ENCODE measurements at places on chromosomes 1 and 21.

DNA sequence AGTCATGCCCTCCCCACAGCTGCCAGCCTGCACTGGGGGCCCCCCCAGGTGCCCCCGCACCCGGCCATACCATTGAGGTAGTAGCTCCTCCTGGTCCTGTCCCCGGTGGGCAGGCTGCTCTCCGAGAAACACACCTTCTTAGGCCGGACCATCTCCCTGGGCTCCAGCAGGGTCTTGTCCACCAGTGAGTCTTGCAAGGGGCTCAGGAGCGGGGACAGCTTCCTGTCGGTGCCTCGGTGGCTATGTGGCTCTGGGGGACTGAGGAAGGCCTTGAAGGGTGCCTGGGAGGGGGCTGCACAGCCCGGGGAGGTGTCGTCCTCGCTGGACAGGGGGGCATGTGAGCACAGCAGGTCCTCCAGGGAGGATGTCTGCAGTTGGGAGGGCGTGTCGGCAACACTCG, 12.9 kb upstream of the FTCD start:
- DNase-seq: peak; percentile 7

DNA sequence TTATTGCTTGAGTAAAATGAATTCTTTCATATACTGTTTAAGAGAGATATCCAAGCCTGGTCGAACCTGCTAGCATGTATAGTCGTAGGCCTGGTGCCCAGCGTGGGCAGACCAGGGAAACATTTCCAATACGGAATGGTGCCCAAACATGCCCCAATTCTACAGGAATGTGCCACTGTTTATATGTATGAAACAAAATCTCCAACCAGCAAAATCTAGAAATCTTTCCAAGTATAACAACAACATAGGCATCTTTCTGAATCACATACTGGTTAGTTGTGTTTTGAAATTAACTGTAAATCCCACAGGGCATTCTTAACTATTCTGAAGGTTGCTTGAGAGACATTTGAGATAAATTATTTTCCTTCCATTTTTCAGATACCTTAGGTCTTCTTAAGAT, 17.0 kb upstream of the ABCD3 start:
- no peak for DNase-seq

DNA sequence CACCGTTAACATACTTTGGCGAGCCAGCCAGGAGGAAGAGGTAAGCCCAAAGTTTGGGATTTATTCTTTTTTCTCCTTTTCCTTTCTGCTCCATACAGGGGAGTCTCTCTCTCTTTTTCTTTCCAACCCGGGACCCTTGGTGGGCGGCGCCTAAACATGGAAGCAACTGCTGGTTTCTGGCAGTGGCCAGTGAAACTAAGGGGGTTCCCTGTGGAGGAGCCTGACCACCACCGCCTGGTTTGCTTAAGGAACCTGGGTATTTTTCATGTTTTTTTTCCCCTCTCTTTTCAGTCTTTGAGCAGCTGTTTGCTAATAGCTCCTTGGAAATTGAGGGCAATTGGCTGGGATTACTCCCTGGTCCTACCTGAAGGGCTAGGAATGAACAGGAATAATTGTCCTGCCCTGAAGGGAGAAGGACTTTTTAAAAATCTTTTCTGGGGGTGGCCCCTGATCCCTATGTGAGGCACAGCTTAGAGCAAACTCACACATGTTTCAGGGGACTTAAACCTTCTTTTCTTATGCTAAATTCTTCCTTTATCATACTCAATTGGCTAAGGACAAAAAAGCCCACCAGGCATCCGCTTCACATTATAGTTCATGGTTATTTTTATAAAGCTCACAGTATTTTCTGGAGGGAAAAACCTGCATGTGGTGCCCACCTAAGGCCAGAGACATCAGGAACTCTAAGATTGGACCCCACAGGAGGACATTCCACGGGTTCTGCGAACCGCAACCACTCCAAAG, 61.3 kb upstream of the PLD5 start:
- no peak for DNase-seq

DNA sequence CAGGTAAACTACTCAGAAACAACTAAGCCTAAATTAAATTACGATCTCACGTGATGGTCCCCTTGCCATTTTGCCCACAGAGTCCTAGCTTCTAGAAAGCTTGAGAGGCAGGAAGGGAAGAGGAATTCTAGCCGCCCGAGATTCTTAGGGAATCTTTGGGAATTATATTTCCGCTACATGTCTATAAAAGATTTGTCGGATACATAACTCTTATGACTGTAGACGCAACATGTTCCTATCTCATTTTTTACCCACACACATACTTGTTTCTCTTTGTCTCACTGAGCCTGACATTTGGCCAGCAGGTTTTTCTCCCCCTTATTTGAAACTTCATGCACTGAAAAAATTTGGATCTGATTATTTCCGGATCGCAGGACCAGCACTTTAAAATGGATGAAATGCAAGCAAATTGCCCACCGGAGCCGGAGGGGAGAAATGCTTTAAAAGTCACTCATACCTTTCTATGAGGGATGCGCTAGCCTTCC, 5.5 kb downstream of the GLIS1 start:
- no peak for DNase-seq

DNA sequence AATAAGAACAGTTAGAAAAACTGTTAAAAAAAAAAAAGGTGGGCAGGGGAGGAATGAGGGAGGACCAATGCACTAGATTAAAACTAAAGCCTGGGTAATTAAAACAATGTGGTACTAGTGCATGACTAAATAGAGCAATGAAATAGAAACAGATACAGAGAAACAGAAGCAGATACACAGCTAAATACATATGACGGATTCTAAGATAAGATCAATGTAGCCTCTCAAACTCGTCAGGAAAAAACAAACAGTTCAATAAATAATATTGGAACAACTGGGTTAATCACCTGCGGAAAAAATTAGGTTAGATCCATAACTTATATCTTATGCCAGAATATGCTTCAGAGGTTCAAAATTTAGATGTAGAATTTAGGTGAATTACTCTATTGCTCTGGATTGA, 68.2 kb downstream of the ERO1B start:
- no peak for DNase-seq

- no peak for DNase-seq
Measured at GRCh38 chr1:31886866-31887265, 51.3 kb downstream of the PTP4A2 start.

GRCh38 chr21:39050841-39051587, 132.2 kb downstream of the PSMG1 start:
- no peak for DNase-seq

DNA sequence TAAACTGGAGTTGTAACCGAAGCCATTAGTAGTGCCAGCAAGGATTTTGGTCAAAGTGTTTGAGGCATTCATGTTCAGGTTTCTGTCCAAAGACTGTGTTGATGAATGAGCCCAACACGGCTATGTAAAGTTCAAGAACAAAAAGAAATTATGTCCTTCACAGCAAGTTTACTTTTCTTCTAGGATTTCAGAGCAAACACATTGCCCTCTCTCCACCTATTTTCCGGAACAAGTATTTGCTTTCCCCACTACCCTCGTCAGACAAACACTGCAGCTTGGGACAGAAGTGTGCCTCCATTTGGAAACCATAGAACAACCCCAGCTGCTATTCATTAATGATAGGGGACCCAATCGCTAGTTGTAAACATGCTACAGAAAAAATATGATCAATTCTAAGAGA, 151.4 kb upstream of the C1orf105 start:
- no peak for DNase-seq

GRCh38 chr1:158248118-158248517, 6.1 kb upstream of the CD1A start:
- DNase-seq: peak; percentile 50

- DNase-seq: peak; percentile 53
Measured at GRCh38 chr1:172662464-172663109, 3.7 kb downstream of the FASLG start.

GRCh38 chr1:9320520-9321479, 28.1 kb downstream of the SPSB1 start:
- DNase-seq: no peak

- DNase-seq: no peak
Measured at GRCh38 chr1:233796146-233796783, 108.2 kb upstream of the SLC35F3 start.

DNA sequence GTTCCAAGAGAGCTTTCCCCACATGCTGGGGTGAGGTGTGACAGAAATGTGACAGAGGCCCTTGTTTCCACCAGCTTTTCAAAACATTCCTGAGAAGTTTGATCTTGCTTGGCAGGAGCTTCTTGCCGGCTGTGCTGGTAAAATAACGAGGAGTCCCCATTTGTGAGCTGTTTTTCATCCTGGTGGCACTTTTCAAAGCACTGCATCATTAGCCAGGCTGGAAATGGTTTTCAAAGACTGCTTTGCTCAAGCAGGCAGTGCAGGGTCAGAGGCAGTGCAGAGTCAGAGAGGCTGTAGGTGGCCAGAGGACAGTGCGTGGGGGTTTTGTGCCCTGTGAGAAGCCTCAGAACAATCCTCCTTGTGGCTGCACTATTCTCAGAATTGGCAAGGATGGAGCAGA, 75.8 kb upstream of the KCNA3 start:
- DNase-seq: no peak

Measured in colonic mucosa (tissue), 4 donors.